GM12892 (cell line): ENCODE measurements at places on chromosomes 16 and 17.

GRCh38 chr17:50465171-50465570 is 3.5 kb downstream of the CHAD start:
- no peak for DNase-seq

DNA sequence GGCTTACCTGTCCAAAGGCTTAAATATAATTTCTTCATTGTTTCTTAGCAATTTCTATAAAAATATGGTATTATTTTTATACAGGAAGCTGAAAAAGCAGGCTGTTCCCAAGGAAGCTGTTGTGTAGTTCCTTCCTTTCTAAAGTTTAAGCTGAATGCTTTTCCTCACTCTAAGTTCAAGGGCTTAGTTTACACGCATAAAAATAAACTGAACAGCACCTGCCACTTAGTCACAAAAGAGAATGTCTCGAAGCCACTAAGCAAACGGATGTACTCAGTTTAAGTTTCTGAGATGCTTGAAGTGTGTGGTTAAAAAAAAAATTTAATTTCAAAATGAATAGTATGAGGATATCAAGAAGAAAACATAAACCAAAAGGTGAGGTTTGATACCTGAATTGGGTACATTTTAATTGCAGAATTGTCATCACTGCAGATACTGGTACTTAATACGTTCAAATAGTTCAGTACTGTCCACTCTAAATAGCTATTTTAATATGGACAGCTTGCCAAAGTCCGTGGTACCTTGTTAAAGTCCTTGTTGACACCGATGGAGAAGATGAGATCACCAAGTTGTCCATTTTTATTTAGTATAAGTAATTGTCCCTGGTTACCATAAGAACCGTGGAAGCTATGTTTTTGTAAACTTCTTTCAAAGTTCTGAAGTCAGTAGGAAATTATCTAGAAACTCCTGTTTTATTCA is 38.1 kb downstream of the MRTFB start:
- DNase-seq = no peak

DNA sequence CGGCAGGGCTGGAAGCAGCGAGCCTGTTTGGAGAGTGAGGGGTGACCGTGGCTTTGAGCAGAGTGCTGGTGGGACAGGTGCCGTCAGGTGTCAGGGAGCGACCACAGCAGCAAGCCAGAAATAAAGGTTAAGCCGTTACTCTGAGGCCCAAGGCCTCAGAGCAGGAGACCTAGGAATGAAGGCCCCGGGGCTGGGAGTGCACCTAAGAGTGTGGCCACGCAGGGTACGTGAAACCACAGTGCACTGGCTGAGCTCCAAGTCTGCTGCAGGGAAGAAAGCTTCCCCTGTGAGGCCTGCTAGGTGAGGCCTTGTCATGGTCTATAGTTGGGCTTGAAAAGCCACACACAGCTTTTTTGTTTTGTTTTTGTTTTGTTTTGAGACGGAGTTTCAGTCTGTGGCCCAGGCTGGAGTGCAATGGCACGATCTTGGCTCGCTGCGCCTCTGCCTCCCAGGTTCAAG is 8.7 kb downstream of the CLUAP1 start:
- DNase-seq = no peak

GRCh38 chr16:66553223-66553622 is 847 bp downstream of the CKLF start:
- no peak for DNase-seq

- peak; percentile 27 for DNase-seq
Measured at GRCh38 chr17:56939869-56940484, 20.9 kb downstream of the COIL start.

GRCh38 chr17:38322897-38323296 is 20.9 kb downstream of the GPR179 start:
- DNase-seq = no peak

- no peak for DNase-seq
Measured at GRCh38 chr17:82106688-82107305, 8.8 kb upstream of the FASN start.

- DNase-seq = no peak
Measured at GRCh38 chr17:8005967-8006730, 3.7 kb downstream of the GUCY2D start.

- no peak for DNase-seq
Measured at GRCh38 chr17:45820052-45820780, 24.5 kb upstream of the SPPL2C start.

DNA sequence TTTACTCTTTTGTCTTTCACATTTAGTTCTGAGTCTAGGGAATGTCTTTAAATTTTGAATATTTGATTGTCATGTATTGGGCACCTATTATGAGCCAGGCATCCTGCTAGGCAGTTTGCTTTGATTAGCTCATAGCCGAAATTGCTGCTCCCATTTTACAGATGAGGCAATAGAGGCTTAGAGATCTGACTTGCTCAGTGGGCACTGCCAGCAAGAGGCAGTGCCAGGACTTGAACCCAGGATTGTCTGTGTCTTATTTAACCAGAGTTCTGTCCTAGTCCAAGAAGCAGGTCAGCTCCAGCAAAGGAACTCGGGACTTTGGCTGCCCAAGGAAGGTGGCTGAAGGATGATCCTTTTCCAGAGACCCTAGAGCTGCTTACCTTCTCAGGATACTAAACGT is 24.5 kb downstream of the BEAN1 start:
- no peak for DNase-seq

GRCh38 chr17:55452139-55452790 is 30.6 kb upstream of the MMD start:
- no peak for DNase-seq

- DNase-seq = peak; percentile 58
Measured at GRCh38 chr17:82216301-82217119, 3.9 kb upstream of the CCDC57 start.

- DNase-seq = peak; percentile 79
Measured at GRCh38 chr17:49575679-49576087, at the start of gene NXPH3. Gene NXPH3 (plus strand): TSS chr17:49575871. CDS start chr17:49576220, 349 bp downstream.

DNA sequence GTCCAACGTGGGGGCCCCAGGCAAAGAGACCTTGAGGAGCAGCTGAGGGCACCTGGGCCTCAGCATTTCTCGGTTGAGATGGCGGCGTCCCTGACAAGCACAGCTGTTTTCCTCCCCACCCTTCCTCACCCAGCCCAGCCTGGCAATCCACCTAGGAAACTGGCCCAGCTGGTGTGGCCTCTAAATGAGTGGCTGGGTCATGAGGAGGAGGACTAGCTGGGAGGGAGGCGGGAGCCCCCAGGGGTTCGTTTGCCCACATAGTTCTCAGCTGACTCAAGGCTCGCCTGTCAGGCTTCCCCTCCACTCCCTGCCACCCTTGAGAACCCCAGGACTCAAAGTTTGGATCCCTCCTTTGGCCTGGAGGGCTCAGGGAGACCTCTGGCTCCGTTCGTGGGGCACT is 5.9 kb downstream of the RNF222 start:
- DNase-seq = no peak

DNA sequence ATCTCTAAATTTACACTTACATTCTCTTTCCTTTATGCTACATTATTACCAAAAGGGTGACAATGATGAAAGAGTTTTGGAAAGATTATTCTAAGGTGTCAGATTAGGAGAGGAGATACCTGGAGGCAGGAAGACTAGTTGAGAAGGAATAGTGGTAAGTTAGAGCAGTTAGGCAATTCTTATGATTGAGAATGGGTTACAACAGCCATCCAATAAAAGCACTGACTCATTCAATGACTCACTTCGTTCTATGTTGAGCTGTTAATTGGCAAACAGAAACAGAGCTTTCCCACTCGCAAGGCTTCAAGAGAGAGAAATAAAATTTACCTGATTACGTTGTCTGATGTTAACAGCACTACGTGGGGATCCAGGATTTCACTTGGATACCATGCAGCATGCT is 5.8 kb downstream of the NUP88 start:
- no peak for DNase-seq

- no peak for DNase-seq
Measured at GRCh38 chr16:69904495-69905170, 46.5 kb upstream of the CLEC18A start.

- no peak for DNase-seq
Measured at GRCh38 chr16:11452746-11453389, 107.6 kb downstream of the RMI2 start.

DNA sequence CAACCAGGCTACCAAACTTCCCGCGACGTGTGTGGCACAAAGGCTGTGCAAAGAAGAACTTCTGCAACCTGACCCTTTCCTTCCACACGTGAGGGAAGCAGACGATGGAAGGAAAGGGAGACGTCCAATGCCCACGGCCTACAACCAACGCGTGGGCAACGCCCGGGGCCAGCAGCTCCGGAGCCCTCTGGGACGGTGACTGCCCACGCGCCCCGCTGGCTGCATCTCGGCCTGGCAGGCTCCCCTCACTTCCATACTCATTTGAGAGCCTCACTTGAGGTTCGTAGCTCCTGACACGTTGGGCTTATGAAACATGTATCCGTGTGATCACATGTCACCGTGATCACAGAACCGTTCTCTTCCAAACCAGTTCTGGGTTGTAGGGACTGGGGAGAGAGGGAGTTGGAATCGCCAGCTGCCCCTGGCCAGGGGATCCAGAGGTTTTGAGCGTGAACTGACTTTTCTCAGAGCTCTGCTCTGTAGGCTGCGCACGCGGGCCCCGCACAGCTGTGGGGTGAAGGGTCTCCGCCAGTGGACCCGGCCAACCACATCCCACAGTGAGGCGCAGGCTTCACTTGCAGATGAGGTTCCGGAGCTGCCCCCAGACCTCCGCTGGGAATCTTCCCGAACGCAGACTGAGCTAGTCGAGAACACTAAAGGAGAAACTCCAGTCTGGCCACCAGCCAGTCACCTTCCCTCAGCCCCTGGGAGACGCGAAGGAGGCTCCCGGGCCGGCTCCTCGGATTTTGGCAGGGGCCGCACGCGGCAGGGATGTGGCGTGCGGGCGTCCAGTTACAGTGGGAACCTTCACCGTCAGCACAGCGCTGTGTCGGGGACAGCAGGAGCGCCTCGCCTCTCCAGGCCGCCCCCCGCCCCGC is 1.0 kb downstream of the LMF1 start:
- no peak for DNase-seq

- DNase-seq = no peak
Measured at GRCh38 chr17:31093866-31094599, 744 bp upstream of the NF1 start.

GRCh38 chr16:59783191-59783590 is 1049.1 kb upstream of the GOT2 start:
- no peak for DNase-seq

DNA sequence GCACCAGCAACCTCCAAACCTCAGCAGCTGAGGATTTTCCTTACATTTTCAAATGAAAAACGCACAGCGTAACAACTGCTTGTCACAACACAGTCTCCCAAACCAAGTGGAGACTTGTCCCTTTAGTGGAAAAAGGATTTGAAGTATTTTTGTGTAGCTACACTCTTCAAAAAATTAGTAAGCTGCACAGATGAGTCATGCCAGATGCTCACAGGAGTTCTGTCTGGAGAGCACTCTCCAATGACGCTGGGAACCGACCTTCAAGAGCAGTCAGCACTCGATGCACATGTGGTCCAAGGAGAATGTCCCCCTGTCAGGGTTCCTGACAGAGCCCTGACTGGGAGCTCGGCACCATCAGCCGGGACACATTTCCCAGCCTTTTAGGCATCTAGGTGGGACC is 39.8 kb downstream of the MAP1LC3B start:
- no peak for DNase-seq

GRCh38 chr17:57518587-57519581 is 226.2 kb downstream of the CCDC182 start:
- no peak for DNase-seq

GRCh38 chr17:78774956-78775571 is 7.0 kb downstream of the CYTH1 start:
- no peak for DNase-seq

DNA sequence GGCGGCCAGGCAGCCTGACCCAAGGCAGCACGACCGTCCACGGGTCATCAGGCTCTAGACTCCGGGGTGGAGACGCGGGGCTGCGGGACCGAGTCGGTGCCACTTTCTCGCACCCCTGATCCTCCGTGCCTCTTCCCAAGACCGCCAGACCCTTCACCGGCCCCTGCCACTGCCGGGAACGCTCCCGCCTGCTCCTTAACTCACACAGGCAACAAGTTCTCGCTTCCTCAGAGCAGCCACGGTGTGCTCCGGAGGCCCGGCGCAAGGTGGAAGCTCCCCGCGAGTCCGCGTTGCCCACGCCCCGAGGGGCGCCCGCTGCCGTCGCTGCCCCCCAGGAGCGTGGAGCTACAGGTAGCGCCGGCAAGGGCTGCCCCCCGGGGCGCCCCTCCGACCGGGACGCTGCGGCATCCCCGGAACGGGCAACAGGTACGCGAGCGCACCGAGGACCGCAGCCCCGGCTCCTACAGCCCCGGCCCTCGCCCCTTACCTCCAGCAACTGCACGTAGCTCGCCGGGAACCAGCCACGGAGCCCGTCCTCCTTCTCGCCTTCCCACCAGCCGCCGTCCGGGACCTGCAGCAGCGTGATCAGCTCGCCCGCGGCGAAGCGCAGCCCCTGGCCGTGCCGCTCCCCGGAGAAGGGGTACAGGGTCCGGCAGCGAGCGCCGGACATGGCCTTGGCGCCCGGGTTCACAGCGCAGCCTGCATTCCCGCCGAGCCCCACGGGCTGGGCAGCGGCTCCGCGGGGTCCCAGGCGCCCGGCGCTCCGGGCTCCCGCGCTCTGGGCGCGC is 491 bp downstream of the GAS7 start:
- no peak for DNase-seq

GRCh38 chr17:42303694-42304093 is 15.4 kb downstream of the STAT5A start:
- DNase-seq = no peak

GRCh38 chr17:79423811-79424465 is 186.9 kb downstream of the RBFOX3 start:
- no peak for DNase-seq

DNA sequence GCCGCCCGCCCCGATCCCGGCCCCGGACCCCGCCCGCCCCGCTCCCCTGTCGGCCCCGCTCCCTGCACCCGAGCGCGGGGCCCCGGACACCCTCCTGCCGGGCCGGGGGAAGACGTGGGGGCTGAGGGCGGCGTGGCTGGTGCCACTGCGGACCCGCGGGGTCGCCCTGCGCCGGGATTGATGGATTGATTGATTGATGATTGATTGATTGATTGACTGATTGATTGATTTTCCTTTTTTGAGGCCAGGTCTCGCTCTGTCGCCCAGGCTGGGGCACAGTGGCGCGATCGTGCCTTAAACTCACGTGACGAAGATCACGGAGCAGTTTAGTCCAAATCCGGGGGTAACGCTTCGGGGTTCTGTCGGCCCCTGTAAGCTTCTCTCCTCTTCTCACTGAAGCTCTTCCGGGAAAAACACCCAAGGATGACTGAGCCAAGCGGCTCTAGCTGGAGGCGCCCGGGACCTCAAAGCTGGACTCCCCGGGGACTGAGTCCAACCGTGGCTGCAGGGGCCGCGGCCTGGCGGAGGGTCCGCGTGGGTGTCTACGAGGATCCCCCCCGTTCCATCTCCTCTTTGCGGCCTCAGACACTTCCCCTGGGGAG is 40.2 kb upstream of the BHLHA9 start:
- DNase-seq = no peak
